ENCODE measurements at places on chromosomes 11 and 22.

DNA sequence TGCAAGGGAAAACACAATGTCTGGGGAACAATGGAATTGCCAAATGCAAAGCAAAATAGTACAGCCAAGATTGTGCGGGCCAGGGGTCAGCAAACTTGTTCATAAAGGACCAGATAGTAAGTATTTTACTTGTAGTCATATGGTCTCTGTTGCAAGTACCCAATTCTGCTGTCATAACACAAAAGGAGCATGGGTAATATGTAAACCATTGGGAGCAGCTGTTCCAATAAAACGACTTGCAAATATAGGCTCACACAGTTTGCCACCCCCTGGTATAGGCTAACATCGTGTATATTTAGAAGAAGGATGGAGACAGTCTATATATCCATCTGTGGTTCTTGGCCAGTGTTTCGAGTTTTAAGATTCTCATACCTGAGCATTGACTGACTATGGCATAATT is 15.6 kb downstream of the SDHAF2 start:
- no peak for DNase-seq

DNA sequence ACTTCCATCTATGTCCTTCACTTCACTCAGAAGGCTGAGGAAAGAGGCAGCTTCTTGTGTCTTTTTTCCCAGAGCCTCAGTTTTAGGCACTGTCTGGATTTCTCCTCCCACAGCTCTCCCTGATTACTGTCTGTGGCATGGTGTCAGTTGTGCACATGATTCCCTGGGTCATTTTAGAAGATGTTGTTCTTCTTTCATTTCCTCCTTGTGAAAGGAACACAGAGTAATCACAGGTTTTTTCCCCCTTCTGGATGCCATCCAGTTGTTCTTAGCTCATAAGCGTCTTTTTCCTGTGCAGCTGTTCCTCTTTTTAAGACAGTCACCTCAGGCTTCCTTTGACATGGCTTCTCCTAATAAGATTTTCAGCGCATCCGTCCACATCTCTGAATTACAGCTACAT is 212.2 kb downstream of the FAM181B start:
- DNase-seq = no peak

DNA sequence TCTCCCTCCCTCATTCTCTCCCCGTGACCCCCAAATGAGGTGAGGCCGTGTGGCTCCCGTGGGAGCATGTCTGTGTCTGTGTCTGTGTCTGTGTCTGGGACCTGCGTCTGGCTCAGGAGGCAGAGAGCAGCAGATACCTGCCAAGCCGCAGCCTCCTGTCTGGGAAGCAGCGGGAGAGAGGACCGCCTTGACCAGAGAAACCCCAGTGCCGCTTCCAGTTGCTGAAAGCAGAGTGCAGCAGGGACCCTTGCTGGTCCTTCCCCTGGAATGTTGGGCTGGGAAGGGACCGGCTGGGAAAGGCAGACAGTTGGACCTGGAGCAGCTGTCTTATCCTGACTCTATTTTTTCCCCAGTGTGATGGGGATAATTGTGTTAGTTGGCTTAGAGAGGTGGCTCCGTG is 525 bp downstream of the CSDC2 start:
- DNase-seq = no peak

DNA sequence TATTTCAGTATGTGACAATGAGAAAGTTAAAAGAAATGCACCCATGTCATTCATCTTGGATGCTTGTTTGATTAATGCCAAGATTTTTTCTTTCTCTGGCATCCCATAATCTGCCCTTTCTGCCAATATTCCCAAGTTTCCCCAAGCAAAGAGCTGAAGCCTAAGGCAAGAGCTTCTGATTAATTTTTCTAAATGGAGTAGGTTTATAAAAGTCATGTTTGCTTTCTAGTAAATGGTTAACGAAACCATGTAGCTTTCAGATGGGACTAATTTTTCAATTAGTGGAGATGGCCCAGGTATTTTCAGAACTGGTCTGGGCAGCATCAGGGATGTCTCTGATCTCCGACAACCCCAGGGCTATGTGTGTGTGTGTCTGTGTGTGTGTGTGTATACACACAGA is 55.3 kb downstream of the LRRC4C start:
- DNase-seq = no peak

DNA sequence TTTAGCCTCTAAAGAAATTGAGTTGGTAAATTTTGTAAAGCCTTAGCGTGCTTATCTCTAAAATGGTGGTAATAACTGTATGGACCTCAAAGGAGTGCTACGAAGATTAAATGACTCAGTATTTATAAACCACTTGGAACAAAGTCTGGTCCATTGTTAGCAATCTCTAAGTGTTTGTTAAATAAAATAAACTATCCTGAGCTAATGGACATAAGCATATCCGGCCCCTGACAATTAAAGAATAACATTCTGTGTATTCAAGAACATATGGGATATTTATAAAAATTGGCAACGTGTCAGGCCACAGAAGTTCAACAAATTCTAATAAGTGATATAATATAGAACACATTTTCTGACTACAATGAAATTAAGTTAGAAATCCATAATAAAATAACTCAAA is 71.0 kb downstream of the MYEOV start:
- no peak for DNase-seq

- DNase-seq = no peak
Observed at GRCh38 chr11:75536786-75537641, 11.3 kb upstream of the GDPD5 start.

DNA sequence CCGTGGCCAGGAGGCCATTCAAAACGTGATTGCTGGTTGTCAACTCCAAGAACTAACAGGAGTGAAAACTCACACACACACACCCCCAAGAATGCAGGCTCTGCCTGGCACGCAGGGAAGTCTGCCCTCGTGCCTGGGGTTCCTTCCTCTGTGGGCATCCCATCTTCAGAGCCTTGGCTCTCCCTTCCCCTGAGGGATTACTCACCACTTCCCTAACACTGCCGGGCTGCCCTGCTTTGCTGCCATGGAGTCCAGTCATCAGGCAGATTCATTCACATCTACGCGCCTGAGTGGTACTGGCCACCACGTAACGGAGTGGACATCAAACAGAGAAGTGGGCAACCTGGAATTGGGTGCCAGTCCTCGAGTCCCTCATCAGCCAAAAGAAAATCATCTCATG is 120.7 kb upstream of the TMEM45B start:
- no peak for DNase-seq

DNA sequence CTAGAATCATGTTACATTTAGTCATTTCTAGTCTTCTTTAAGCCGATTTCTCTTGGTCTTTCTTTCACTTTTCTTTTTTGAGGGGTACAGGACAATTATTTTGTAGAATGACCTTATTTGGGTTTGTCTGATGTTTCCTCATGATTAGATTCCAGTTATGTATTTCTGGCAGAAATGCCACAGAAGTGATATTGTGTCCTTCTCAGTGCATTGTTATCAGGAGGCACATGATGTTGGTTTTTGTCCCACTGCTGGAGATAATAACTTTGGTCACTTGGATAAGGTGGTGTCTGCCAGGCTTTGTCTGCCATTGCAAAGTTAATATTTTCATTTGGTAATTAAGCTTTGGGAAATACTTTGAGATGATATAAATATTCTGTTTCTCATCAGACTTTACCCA is 100.3 kb downstream of the RRM1 start:
- DNase-seq = no peak

DNA sequence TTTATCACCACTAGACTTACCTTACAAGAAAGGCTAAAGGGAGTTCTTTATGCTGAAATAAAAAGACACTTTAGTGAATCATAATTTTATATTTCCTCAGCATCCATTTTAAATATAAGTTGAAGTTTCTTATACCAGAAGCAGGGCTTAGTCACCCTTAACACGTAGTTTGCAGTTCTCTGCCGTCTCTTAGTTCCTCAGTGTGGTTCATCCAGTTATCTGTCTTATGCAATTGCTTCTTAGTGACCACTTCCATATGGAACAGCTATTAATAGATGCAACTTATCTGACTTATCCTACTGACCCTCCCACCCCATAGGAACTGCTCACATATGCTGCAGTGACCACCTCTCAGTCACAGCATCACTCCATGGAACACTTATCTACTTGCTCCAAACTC is 11.7 kb upstream of the SLC36A4 start:
- no peak for DNase-seq

GRCh38 chr11:129578006-129578405 is 202.4 kb downstream of the BARX2 start:
- no peak for DNase-seq

DNA sequence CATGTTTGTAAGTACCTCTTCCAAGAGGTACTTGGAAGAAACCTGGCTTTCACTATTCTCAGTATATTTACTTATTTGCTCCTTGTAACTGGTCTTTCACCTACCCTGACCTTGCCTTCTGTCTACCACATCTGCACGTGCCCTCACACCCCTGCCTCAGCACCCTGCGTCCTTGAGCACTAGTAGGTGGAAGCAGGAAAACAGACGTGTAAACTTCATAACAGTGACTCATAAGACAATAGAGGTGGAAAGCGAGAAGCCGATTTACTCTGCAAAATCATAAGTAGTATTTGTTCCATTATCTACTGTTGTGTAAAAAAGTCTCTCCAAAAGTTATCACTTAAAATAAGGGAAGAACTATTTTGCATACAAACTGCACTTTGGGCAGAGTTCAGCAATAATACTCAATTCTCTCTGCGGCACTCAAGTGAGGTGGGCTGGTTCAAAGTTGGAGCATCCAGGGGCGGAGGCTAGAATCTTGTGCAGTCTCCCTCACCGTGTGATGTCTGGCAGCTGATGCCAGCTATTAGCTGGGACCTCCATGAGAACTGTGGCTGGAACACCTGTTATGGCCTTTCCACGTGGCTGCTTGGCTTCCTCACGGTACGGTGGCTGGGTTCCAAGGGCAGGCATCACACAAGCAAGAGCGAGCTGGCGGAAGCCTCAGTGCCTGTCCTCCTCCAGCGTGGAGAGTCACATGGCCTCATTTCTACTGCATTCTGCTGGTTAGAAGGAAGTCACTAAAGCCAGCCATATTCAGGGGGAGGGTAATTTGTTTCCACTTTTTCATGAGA is 30.4 kb downstream of the PACS1 start:
- DNase-seq = no peak

GRCh38 chr11:115996125-115996807 is 492.1 kb upstream of the CADM1 start:
- DNase-seq = no peak
